ENCODE measurements at places on chromosomes 5 and 9.

DNA sequence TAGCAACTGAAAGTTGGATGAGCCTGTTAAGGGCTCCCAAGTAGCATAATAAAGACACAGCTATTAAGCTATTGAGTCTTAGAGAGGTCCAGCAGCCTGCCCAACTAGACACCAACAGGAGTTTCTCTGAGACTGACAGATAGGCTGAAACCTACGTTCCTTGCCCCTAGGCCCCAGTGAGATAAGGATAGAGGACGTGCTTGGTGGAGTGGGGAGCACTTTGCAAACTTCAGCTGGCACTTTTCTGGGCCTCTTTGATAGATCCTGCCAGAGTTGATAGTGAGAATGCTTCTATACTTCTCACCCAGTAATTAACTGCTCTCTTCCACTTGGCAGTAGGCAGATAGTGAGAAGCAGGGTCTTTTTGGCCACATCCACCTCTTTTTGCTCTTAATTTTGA, 20.8 kb upstream of the CTNNA1 start:
- no peak for DNase-seq

- no peak for DNase-seq
These were observed 22.5 kb downstream of the ZDHHC21 start for GRCh38 chr9:14670718-14671117.

DNA sequence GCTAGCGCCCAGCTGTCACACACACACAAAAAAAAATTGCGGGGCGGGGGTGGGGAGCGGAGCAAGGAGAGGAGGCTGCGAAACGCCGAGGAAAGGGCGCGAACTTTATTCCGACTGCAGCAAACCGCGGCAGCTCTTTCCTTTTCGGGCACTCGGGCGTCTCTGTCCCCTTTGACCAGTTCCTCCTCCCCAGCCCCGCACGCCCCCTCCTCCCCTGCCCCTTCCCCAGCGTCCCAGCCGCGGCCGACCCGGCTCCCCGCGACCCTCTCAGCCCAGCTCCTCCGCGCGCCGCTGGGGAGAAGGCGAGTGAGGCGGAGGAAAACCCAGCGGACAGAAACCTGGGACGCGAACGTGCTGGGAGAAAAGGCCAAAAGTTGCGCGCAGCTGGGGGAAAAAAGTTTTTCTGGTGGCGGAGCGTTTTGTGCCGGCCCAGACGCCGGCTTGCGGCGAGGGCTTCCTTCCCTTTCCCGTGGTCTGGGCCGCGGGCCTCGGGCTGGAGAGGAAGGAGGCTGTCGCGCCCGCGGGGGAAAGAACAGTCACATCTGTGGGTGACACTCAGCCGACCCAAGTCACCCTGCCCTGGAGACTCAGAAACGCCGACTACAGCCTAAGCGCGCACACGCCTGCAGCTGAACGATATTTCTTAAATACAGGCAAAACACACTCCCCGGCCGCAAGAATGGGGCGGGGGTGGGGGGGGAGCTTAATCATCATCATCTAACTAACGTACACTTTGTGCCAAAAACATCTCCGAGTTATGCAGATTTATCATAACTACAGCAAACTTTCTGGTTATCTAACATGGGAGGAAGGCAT, 1.1 kb upstream of the BNC2 start:
- DNase-seq: no peak

DNA sequence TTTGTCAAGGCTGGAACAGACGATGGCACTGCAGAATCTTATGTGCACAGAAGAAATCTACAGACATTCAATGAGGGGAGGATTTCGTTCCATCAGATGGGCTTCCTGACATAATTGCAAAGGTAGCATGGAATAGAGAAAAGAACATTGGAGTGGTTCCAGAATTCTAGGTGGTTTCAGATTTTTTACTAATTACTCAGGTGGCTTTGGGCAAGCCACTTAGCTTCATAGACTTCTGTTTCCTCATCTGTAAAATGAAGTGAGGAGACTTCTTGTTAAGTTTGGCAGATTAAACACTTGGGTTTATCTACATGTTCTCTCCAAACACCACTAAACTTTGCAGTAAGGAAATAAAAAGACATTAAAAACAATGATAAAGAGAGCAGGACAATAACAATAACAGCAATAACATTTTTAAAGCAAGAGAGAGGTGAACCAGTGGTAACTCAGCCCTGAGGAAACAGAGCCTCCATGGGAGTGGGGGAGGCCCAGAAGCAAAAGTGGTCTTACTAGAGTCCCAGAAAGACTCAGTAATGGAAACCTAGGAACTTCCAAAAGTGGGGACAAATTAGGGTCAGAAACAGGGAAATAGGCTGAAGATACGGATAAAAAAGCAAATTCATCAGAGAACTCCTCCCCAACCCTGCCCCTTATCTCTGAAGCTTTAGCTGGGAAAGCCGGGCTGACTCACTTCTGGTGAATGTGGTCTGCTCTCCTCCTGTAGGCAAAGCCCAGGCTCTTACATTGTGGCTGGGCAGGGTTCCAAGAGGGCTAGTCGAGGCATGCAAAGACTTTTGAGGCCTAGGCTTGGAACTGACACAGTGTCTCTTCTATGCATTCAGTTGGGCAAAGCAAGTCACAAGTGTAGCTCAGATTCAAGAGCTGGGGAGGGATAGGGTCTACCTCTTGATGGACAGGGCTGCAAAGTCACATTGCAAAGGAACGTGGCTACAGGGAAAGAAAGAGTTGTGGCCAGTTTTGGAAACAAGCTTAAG, 11.8 kb upstream of the ACTBL2 start:
- DNase-seq: no peak

All from activated CD8-positive, alpha-beta memory T cell treated with anti-CD3 and anti-CD28 coated beads for 4 hours (primary cell).